ENCODE measurements at places on chromosomes 1 and 21.

DNA sequence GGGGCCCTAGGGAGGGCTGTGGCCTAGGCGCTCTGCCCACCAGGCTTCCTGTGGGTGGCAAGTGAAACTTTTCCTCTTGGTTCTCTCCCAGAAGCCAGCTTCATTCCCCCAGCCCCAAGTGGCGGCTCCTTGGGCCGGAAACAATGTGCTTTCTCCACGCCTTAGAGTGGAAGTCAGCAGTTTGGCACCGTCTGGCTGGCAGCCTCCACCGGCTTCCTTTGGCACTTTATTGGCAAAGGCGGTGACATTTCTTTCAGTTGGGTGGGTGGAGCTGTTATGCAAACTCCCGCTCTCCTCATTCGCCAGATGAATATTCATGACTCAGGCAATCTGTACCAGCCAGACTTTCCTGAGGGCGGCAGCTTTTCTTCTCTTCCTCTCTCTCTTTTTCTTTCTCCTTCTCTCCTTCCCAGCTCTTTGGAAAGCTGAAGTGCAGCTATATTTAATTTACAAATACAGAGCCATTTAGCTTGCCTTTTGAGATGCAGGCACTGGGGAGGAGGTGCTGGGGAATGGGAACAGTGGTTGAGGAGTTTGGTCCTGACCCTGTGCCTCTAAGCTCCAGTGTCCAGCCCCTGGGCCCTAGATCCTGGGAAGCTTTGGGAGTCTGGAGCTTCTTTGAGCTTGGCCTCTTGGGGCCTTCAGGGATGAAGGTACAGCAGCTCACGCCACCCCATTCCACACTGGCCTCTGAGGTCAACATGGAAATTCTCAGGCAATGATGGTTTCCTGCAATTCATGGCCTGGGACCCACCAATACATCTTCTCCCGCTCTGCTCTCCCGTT is 67.8 kb upstream of the POU3F1 start:
- DNase-seq: no peak

DNA sequence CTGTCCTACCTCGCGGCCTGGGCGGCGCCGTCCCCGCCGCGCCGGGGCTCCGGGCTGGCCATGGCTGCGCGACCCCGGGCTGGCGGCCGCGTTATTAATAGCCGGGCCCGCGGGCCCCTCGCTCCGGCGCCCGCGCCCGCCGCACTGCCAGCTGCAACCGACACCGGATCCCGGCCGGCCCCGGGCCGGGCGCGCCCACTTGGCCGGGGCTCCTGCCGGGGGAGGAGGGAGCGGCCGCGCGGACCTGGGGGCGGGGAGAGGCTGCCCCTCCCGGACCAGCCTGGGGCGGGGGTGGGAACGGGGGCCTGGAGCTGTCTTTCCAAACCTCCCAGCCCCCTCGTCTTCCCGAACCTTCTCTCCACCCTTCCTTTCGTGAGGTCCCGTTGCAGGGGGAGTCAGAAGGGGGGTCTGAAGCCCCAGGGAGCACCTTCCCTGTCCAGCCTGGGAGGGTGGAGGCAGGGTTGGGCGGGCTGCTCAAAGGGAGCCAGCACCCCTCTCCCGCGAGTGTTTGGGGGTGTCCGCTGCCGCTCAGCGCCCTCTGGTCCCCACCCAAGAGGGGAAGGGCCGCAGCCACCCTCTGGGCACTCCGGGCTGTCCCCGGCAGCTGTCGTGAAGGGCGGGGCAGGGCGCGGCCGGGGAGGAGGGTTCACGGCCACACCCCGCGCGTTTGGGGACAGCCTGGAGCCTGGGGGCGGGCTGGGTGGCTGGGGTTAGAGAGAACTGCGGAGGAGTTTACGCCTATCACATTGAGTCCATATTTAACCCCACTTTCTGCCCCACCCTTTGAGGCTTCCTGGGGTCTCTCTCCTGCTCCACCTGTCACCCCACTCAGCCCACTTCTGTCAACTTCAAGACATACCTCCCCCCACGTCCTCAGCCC is at the start of gene SYNC:
Gene SYNC, minus strand, starts transcription at position 172 of the 880 bp plus-strand sequence. Its CDS starts 110 bp downstream, at position 62.
- DNase-seq: no peak

GRCh38 chr1:213425376-213426030 is 374.5 kb downstream of the RPS6KC1 start:
- DNase-seq: no peak

- no peak for DNase-seq
Observed at GRCh38 chr1:184424945-184425344, 38.1 kb downstream of the C1orf21 start.

GRCh38 chr1:166972193-166972592 is 3.1 kb downstream of the ILDR2 start:
- no peak for DNase-seq

DNA sequence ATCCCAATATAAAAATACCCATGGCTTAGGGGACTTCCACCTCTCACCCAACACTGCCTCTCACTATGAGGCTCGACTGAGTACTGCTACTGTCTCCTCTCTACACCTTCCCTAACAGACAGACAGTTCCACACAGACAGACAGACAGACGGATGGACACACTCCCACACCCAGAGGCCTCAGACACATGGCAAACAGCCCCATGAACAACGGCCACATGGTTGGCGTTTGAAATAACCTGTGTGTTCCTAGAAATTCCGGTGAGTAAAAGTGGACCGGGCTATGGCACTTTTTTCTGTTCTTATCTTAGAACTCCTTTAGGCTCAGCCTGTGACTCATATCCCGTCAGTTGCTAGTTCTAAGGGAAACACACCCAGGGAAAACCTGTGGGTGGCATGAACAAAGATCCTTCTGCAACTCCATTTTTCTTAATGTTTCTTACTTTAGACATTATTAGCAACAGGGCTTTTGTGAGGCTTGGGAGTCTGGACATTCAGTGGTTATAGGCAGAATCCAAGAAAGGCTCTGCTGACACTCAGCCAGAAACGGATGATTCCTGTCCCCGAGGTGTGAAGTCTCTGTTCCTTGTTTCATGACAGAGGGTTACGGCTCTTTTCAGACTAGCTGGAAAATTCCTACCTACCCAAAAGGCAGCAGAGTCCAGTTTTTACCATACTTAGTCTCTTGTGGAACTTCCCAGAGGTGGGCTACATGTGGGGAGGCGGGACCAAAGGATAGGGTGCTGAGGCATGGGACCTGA is 90.5 kb upstream of the TLR5 start:
- no peak for DNase-seq

GRCh38 chr1:152786077-152786476 is at the start of gene LCE1E:
TSS of gene LCE1E (plus strand) at chr1:152786257. CDS start at chr1:152787300, 1,043 bp downstream.
- no peak for DNase-seq

DNA sequence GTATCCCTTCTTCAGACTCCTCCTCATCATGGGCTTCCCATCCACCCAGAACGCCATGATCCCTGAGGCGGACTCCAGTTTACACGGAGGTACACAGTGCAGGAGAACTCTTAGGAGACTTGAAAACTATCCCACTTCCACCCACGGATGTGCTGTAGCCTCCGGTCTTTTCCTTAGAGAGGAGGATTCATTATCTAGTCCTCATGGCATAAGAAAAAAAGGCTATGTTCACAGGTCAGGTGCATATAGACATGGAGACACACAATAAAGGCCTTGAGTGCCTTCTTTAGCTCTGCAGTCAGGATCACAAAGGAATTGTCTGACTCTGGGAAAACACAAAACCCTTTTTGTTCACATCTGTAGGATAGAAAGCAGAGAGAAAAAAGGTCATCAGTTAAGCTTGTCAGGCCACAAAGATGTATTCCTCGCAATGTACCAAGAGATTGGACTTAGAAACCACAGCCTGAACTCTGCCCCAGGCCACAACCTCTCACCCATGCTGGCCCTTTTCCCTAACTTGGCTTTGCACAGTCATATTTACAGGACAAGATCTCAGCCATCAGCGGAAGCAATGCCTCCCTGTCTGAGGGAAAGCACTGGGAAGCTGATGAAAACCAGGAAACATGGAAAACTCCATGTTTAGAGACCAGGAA is 9.0 kb downstream of the CRP start:
- DNase-seq: no peak

DNA sequence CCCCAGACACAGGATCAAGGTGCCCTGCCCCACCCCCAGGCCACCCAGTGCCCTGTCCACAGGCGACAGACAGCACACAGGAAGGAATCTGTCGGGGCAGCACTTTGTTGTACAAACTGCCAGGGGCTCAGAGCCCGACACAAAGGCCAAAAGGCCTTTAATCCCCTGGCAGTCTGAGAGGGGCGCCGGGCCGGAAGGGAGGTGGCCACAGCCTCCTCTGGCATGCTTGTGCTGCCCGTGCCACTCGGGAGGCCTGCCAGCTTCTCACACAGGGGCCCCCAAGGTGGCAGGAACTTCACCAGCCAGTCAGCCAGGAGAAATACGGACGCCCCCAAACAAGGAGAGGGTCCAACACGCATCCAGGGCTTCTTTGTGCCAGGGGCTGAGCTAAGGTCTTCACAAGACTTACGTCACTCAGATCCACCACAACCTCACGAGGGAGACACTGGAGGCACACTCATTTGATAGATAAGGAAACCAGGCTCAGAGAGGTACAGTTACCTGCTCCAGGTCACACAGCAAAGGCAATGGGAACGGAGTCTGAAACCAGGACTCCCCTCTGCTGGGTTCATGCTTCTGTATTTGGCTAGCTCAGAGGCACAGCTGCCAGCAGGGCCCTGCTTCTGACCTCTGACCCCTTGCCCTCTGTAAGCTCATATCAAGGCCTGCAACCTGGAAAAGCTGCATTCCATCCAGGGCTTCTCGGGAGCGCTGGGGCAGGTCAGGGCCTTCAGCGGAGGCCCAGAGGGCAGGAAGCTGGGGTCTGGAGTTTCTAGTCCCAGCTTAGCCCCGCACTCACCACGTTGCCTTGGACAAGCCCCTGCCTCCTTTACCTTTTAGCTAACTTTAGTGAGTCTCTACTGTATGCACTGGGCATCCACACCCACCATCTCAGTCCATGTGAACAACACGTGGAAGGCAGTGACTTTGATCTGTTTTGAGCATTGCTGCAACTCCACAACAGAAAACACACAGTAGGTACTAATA is 34.8 kb downstream of the HSPG2 start:
- no peak for DNase-seq

GRCh38 chr1:46068525-46068924 is 63.9 kb downstream of the PIK3R3 start:
- DNase-seq: no peak

GRCh38 chr1:65940126-65940525 is 147.4 kb downstream of the PDE4B start:
- DNase-seq: no peak

DNA sequence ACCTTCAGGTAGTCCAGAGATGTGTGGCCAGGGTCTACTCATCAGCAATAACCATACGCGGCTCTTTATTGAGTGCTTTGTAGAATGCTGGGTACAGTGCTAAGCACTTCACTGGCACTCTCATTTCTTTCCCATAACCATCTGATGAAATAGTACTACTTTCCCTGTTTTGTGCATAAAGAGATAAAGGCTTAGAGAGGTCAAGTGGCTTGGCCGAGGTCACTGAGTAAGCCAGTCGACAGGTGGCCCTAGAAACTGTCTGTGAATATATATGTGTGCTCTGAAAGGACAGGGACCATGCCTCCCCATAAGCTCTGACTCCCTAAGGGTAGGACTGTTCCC is 52.8 kb downstream of the NENF start:
- no peak for DNase-seq

- DNase-seq: no peak
Observed at GRCh38 chr1:101733340-101733739, 263.4 kb downstream of the OLFM3 start.

- DNase-seq: no peak
Observed at GRCh38 chr1:204962742-204963632, 80.0 kb upstream of the CNTN2 start.

DNA sequence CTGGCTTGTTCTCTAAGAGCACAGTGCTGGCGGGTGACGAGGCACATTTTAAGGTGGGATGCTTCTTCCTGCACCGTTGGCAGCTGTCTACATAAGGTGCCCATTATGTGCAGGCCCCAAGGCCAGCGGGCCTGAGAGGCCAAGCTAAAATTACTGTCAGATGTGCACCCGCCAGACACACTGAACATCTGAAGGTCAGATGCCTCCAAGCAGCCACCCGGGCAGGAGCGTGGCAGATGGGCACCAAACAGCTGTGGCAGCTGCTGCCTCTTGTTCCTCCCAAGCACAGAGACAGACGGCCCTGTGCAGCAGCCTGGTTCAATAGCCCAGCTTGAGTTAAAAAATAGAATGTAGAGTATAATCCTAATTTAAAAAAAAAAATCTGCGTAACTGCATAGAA is 211.9 kb upstream of the EDN2 start:
- DNase-seq: no peak

- no peak for DNase-seq
Observed at GRCh38 chr21:45318556-45319404, 31.1 kb upstream of the POFUT2 start.

DNA sequence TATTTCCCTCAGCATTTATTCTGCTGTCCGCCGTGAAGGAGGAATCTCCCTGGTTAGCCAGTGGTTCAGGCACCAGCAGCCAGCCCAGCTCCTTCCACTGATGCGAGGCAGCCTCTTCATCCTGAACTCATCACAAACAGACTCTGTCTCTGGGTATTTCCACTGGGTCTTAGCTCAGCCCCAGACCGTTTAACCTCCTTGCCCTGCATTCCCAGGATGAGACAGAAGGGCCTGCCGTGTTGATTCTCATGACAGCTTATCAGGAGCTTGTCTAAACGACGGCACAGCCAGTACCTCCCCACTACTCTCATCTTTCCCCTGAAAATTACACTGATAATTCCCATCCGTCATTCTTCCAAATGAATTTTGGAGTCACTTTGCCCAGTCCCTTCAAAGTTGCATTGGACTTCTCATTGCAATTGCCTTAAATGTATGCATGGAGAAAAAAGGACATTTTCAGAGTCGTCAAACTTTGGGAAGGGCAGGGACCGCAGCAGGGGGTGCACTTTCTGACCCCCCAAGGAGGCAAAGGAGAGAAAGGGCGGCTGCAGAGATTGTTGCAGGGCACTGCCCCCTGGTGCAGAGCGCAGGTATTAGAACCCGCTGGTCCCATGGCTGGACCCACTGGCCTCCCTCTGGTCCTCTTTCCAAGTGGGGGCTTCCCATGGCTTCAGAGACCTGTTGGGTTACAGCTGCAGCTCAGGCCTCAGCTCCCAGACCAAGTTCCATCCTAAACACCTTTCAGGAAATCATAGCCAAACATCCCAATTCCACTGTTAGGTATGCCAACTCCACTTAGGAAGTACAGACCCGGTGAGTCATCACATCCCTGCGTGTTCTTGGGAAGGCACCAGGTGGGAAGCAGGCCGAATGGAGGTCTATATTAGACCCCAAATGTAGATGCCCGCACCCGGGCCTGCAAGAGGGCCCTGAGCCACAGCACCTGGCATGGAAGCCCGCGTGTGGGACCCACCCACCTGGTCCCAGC is 3.7 kb upstream of the MEGF6 start:
- no peak for DNase-seq

DNA sequence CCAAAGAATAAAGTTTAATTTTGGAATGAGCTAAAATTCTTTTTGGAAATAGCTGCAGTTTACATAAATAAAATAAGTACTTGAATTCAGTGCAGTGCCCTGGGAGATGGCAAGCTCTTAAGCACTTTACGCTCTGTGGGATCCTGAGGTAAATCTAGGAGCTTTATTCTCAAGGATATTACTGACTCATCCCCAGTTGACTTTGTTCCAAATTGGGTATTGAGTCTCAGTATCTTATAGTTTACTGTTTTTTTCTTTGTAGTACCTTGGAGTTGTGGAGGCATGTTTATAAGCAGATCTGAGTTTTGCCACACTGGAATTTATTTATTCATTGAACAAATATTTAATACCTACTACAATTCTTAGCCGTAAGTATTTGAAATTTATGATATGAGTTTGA is 27.4 kb upstream of the HRNR start:
- no peak for DNase-seq

GRCh38 chr21:44870748-44871495 is 2.6 kb downstream of the PTTG1IP start:
- no peak for DNase-seq

- no peak for DNase-seq
Observed at GRCh38 chr1:21762022-21762404, 20.9 kb downstream of the USP48 start.

Data from stimulated activated CD4-positive, alpha-beta T cell treated with anti-CD3 and anti-CD28 coated beads, TNF-alpha, amount 100 ng/mL, for 1 hour (primary cell).